ENCODE measurements at places on chromosomes 12 and 14.

DNA sequence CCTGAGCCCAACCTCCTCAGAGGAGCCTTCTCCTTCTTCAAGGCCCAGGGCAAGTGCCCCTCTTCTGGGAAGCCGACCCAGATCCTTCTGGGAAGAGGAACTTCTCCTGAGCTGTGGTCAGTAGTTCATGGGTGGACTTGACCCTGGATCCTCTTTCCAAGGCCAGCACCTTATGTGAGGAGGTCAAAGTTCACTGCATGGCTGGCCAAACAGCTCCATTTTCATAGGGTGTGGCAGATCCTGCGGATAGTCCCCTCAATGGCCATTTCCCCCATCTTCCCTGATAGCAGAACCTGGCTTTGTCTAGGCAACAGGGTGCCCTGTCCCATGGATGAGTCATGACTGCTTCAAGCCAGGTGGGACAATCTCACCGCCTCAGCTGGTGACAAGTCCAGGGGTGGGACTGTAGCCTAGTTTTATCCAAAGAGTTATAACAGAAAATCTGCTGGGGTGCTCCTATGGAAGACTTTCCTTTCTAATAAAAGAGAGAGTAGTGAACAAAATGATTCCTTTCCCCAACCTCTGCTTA lies 10.4 kb downstream of the ASB2 start:
- DNase-seq, result no peak

DNA sequence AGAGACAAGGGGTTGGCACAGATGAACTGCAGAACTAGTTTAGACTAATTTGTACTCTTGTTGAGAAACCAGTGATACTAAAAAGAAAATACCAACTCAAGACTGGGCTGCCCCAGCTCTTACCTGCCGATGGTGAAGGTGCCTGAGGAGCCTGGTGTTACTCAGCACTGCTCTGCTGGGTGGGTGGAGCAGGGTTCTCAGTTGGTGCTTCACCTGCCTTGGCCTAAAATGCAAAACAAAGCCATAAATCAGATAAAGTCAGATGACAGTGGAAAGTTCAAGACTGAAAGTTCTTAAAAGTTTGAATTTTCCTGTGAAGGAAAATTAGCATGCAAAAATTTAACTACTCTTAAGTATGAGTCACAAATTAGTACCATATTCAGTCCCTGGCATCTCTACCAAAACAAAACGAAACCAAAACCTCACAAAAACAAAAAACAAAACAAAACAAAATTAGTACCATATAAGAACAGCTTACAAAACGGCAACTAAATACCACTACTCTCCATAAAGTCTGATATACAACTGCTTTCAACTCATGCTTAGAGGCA lies 21.9 kb downstream of the YBX3 start:
- DNase-seq, result peak; percentile 58

DNA sequence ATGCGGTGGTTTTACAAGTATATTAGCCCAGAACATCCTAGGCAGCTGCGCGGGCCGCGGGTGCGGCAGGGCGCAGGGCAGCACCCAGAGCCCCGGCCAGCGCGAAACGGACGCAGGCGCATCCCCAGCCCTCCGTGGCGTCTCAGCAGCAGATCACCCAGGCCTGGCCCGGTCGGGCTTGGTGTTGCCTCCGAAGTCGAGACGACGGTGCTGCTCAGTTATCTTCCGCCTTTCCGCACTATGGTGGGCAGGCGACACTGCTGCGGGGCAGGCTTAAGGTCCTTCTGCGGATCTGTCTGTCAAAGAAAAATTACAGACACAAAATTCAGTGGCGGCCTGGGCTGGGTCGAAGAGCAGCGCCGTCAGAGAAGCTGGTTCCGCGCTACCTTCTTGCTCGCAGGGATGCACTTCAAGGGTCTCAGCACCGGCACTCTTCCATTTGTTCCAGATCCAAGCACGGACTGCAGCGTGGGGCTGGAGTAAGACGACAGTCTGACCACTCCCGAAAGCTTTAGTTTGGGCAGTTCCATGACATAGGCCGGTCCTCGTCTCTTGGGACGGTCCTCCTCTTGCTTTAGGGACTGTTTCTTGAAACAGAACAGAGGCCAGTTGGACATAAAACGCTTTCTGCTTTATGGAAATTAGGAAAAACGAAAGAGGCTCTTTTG lies 75.8 kb downstream of the MOK start:
- no peak for DNase-seq

DNA sequence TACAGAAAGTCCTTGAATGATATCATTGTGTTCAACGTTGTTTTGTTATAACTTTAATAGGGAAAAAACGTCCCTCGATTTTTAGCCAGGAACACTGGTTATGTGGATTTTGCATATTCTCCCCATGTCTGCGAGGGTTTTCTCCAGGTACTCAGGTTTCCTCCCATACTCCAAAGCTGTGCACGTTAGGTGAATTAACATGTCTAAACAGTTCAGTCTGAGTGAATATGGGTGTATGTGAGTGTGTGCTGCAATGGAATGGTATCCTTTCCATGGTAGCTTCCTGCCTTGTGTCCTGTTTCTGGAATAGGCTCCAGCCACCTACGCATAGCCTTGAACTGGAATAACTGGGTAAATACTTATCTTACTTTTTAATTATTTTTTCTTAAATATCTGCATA lies 810.8 kb upstream of the ATXN7L3B start:
- no peak for DNase-seq

- no peak for DNase-seq
Observed at GRCh38 chr14:91412939-91413338, 4.7 kb downstream of the CCDC88C start.

- DNase-seq, result no peak
Observed at GRCh38 chr12:94386422-94386821, 73.2 kb downstream of the CEP83 start.

GRCh38 chr12:131390412-131391334 lies 320.2 kb upstream of the SFSWAP start:
- DNase-seq, result no peak

DNA sequence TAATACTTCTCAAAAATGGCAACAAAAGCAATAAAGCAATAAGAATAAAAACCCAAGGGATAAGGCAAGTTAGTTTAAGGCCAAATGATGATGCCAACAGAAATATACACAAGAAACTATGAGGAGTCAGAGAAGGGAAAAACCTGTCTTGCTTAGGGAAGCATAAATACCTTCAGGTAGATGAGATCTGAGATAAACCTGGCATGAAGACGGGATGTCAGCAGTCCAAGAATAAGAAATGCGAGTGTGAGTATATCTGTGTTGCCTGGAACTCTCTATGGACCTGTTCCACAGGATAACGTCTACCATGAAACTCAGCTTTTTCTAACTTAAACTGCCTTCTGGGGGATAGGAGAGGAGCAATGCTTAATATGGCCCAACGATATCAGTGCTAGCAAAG lies 30.6 kb downstream of the KCNH5 start:
- no peak for DNase-seq

DNA sequence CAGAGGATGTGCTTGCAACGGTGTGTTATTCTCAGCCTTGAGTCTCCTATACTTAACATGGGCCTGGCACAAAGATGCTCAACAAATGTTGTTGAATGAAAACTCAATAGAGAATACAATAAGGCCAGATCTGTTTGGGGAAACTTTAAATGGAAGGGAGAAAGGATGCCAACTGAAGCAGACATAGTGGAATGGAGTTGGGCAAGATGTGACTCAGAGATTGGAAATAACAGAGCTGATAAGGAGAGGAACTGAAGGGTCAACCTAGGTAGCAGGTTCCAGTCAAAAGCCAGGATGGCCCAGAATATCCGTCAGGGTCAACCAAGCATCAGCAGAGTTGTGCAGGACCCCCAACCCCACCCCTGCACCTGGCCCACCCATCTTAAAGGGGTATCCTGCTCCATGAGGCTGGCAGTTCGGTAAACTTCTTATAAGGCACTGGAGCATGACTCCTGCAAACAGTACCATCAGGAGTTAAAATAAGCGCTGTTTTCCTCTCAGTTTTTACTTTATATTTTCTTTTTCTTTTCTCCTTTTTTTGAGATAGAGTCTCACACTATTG lies 1.1 kb upstream of the BCDIN3D start:
- DNase-seq, result no peak

GRCh38 chr12:16297521-16297920 lies 20.0 kb upstream of the SLC15A5 start:
- no peak for DNase-seq

DNA sequence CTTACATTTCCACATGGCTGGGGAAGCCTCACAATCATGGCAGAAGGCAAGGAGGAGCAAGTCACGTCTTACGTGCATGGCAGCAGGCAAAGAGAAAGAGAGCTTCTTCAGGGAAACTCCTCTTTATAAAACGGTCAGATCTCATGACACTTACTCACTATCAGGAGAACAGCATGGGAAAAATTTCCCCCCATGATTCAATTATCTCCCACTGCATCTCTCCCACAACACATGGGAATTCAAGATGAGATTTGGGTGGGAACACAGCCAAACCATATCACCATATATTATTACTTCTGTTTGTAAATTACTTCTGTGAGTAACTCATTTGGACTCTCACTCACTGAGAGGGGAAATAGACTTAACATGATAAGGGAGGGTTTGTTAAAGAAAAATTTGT lies 1496.8 kb upstream of the TMEM132C start:
- no peak for DNase-seq

- DNase-seq, result peak; percentile 22
Observed at GRCh38 chr14:66572826-66573225, 64.9 kb downstream of the GPHN start.

DNA sequence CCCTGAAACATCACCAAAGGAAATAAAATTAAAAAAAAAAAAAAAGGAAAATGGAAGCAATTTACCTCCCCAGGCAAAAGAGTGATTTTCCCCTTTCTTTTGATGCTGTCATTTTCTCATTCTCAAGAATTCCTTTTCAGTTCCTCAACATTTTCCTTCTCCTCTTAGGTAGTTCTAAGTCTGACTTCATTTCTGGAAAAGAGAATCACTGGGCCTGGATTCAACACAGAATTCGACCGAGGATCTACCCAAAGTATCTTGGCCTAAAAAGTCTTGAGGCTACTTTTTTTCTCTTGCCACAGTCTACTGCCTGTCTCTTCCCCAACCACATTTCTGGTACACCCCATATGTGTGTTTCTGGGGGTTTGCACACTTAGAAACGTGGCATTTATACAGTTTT lies 717.8 kb upstream of the TBX3 start:
- no peak for DNase-seq

GRCh38 chr12:83700838-83701237 lies 1014.1 kb downstream of the TMTC2 start:
- DNase-seq, result peak; percentile 21

- DNase-seq, result no peak
Observed at GRCh38 chr12:128388461-128389000, 121.6 kb downstream of the TMEM132C start.

DNA sequence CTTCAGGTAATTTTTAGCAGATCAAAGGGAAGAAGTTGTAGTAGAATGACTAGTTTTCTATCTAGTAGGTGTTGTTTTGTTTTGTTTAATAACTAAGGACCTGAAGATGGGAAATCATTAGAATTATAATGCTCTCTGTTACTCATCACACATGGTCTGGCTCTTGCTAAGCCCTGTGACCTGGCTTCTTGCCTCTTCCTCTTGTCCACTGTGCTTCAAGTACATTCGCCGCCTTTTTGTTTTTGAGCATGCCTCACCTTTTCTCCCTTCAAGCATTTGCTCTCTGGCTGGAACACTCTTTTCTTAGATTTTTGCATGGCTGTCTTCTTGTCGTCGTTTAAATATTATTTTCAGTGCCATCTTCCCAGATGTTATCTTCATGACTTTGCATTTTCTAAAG lies 47.7 kb downstream of the DAAM1 start:
- no peak for DNase-seq

GRCh38 chr14:99702115-99702514 lies 18.0 kb downstream of the CYP46A1 start:
- DNase-seq, result no peak

GRCh38 chr12:105294161-105294560 lies 36.3 kb upstream of the C12orf75 start:
- no peak for DNase-seq

DNA sequence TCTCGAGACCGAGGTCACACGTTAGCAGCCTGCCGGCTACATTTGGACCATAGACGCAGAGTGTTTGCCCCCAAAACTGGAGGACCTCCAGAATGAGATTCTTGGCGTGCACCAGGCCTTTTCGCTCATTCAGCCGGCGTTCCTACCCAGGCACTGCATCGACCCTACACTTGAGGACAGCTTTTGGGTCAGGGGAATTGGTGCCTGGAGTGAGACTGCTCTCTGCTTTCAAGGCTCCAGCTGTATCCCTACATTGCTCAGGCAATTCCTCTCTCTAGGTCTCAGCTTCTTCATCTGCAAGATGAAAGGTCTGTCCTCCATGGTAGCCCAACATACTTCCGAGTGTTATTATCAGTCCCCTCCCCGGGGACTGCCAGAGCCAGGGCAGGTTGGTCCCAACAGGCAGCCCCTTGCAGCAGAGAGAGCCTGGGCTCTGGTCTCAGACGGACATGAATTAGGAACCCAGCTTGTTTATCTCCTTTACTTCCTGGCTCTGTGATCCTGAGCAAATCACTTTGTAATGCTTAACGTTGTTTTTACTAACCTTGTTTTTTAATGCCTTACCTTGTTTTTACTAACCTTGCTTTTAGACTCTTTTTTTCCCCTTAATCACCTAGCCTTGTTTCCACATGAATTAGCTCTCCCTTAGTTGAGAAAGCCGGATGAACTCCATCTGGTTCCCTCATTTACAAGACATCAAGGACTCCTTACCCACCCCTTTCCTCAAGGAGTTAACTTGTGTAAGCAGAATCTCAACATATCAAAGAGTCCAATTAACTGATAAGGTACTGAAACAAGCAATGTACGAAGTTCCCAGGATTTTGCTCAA lies 892 bp downstream of the TCHP start:
- DNase-seq, result no peak

DNA sequence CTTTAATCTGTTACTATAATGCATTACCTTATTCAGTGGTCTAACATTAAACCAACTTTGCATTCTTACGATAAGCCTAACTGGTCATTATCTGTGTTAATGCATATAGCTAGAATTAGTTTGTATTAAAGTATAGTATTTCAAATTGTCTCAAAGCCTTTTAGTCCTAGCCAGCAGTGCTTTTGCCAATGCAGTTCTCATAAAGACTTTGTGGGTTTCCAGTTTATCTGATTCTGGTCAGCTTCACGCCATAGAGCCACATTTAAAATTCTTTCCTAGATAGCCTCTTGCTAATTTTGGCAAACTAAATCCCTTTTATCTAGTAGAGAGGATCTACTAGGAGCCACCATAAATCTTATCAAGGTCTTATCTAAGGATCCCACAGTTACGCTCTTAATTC lies 78.9 kb upstream of the VASH1 start:
- no peak for DNase-seq

DNA sequence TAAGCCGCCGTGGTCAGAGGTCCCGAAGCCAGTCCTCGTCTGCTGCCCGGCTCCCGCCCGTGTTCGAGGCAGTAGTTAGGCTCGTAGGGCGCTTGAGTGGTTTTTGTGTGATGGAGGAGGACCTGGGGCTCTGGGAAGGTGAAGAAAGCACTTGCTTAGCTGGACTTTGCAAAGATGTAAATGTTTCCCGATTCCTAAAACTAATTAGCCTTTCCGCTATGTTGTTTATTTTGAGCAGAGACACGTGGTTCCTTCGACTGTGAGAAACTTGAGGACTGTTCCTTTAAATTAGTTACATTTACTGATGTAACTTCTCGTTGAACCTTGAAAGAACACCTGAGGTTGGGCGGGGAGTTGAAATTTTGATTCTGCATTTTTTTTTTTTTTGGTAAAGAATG lies 33.9 kb downstream of the MIA2 start:
- DNase-seq, result peak; percentile 36
